Omental fat pad (tissue), 4 donors: ENCODE measurements at places on chromosomes 2 and 18. TPM values are rescaled to one million over a fixed set of nuclear protein-coding genes. Genes with fewer than 3 reads are reported as not detected.

Gene AFF3
- 2.5 TPM for total RNA-seq

Gene EFR3B
- 2.2 TPM for total RNA-seq

Gene VSNL1
- total RNA-seq: not detected

Gene SPR
- total RNA-seq: 49.0 TPM

Gene DTNA
- 22.7 TPM for total RNA-seq

Gene STARD6
- not detected for total RNA-seq

Gene DLX2
- total RNA-seq: not detected

Gene COLEC12
- 25.3 TPM for total RNA-seq

Gene HOXD12
- total RNA-seq: not detected

Gene IL1RL1
- total RNA-seq: 48.1 TPM

Gene NOL4
- total RNA-seq: not detected

Gene MRPL44
- total RNA-seq: 32.4 TPM

Gene CCL20
- total RNA-seq: not detected

Gene NAT8
- total RNA-seq: not detected

Gene OXER1
- not detected for total RNA-seq

Gene MOCOS
- total RNA-seq: 11.4 TPM

Gene ALPP
- total RNA-seq: not detected

- no peak for DNase-seq
Observed at GRCh38 chr2:142796161-142796560, 81.3 kb upstream of the KYNU start.

- DNase-seq: no peak
Observed at GRCh38 chr2:55914786-55915185, 8.8 kb downstream of the EFEMP1 start.

GRCh38 chr18:950882-951495 is 46.3 kb downstream of the ADCYAP1 start:
- no peak for DNase-seq

DNA sequence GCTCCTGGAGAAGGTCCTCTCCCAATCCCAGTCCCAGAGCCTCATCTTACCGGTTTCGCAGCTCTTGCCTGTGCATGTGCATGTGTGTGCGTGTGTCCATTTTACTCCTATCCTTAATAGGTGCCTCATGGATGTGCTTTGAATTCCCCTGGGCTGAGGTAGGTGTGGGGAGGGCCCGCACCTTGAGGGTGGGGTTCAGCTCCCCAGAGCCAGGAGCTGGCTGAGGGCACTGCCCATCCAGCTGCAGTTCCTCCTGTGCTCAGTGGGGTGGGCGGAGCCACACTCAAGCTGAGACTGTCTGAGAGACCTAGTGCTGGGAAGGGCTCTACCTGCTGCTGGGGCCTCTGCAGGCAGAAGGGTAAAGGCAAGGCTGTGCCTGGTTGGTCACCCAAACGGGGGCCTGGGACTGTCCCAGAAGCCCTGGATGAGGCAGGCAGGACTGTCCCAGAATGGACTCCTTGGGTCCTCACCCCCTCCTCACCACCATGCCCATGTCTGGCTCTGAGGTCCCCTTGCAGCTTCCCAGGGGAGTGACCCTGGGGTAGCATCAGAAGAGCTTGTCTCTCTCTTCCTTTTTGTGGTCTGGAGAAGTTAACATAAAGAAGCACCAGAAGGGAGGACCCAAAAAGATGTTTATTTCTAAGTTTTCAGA is 8.9 kb downstream of the GDF7 start:
- DNase-seq: no peak

- no peak for DNase-seq
Observed at GRCh38 chr2:236643480-236643879, 73.9 kb downstream of the ACKR3 start.

- DNase-seq: peak; percentile 98
Observed at GRCh38 chr2:217988014-217988839, 14.6 kb downstream of the TNS1 start.

- DNase-seq: no peak
Observed at GRCh38 chr2:85887566-85888019, 1.2 kb downstream of the ST3GAL5 start.

DNA sequence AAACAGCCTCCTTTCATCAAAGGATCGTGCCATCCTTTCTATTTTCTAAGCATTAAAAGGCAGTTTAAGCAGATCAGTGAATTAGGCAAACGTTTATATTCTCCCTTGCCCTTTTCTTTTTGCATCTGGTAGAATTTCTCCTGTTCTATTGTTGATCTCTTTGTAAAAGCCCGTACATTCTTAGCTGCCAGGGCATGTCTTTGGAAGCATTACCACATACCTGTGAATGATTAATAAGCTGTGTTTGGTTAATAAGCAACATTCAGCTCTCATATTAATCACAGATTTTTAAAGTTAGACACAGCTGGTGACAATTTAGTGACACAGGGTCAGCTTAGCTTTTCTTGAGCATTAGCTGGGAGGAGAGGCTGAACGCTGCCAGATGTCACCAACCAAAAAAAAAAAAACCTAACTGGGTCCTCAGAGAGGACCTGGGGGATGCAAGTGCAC is 33.8 kb upstream of the CYP1B1 start:
- DNase-seq: no peak

DNA sequence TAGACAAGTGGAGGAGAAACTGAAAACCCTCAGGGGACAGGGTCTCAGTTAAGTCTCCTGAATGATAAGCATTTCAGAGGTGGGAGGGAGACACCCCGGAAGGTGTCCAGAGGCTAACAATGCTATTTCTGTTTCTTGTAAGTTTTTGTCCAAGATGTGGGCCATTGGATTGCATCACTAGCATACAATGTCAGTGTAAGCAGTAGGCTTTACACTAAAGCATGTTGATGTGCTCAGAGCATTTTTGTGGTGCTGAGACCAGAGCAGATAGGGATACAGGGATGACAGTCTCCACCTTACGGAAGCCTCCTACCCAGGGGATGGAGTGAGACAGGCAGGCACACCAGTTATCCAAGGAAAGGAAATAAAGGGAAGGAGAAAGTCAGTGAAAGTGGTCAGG is 2.2 kb upstream of the IL1R1 start:
- no peak for DNase-seq

DNA sequence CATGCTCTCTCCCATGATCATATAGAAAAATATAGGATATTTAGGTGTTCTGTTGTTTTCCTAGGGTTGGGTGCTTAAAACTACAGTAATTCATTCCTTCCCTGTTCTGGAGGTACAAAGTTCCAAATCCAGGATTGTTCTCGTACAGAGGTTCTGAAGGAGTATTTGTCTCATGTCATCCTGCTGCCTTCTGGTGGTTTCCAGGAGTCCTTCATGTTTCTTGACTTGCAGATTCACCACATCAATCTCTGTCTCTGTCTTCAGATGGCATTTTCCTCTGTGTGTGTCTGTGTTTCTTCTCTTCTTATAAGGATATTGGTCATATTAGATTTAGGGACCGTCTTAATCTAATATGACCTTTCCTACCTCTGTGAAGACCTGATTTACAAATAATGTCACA is 397.9 kb downstream of the NYAP2 start:
- DNase-seq: no peak

- DNase-seq: no peak
Observed at GRCh38 chr2:190537765-190538164, 3.2 kb upstream of the NEMP2 start.

DNA sequence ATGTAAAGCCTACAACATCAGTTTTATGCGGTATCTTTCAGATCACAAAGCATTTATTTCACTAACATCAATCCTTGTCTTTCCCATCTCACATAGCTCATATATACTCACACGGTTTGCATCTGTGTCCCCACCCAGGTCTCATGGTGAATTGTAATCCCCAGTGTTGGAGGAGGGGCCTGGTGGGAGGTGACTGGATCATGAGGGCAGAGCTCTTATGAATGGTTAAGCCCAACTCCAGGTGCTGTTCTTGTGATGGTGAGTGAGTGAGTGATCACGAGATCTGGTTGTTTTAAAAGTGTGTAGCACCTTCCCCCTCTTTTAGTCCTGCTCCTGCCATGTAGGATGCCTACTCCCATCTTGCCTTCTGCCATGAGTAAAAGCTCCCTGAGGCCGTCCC is 42.0 kb downstream of the PARD6G start:
- no peak for DNase-seq

DNA sequence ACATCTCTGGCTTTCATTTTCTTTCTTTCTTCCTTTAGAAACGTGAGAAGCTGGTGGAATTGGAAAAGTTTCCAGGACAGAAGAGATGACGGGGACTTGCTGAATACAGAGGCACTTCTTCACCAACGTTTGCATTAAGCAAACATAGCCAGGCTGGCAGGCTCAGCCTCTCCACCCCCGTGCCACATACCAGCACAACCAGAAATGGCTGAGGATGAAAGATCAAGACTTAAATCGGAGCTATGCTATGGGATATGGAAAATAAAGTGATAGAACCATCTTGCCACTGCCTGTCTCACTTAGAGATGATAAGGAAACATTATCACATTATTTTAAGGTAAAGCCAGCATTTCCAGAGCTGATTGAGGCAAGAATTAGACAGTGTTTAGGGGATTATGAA is 483.3 kb downstream of the BCL11A start:
- no peak for DNase-seq

- DNase-seq: no peak
Observed at GRCh38 chr2:210752532-210752931, 196.1 kb downstream of the CPS1 start.

GRCh38 chr2:29273004-29273684 is 157.9 kb downstream of the CLIP4 start:
- no peak for DNase-seq

GRCh38 chr2:43152186-43152585 is 74.2 kb downstream of the ZFP36L2 start:
- DNase-seq: no peak

GRCh38 chr2:217393585-217394032 is 533.7 kb upstream of the TNP1 start:
- no peak for DNase-seq

GRCh38 chr2:217958884-217959225 is 43.9 kb downstream of the TNS1 start:
- no peak for DNase-seq

GRCh38 chr2:218032336-218033171 is 29.8 kb upstream of the TNS1 start:
- DNase-seq: no peak

- no peak for DNase-seq
Observed at GRCh38 chr18:71012789-71013188, 723.9 kb downstream of the SOCS6 start.

DNA sequence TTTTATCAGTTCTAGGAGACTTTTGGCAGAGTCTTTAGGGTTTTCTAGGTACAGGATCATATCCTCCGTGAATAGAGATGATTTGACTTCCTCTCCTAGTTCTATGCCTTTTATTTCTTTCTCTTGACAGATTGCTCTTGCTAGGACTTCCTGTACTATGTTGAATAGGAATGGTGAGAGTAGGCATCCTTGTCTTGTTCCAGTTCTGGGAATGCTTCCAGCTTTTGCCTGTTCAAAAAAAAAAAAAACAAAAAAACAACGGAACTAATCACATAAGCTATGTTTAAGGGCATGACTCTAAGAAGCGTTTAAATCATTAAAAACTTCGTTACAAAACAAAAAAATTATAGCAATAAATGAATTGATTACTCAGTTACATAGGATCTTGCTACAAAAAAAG is 145.7 kb downstream of the NUP35 start:
- no peak for DNase-seq

DNA sequence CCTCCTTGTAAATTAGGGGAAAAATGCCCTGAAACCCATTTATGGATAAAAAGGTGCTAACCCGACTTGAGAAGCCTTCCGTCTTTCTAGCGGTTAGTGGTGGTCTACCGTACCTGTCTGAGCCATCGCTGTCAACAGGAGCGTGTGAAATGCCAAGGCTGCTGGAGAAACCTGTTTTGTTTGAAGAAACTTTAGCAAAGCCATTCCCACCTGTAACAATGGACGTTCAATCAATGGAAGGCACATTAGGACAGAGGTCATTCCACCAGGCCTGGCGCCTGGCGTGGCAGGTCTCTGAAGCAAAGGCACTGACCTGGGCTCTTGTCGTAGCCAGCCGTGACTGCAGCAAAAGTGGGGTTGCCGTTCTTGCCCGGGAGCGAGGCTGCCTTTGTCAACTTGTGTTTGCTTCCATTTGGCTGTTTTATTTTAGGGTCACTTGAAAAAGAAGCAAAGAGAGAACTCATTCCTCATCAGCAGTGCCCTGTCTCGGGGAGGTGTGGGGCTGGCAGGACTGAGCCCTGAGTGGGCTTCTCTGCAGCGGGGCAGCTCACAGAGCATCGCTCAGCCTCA is 47.2 kb downstream of the ZAP70 start:
- no peak for DNase-seq

- no peak for DNase-seq
Observed at GRCh38 chr2:186044761-186045160, 306.2 kb downstream of the FSIP2 start.

GRCh38 chr2:192899466-192899865 is 704.7 kb upstream of the TMEFF2 start:
- DNase-seq: no peak

DNA sequence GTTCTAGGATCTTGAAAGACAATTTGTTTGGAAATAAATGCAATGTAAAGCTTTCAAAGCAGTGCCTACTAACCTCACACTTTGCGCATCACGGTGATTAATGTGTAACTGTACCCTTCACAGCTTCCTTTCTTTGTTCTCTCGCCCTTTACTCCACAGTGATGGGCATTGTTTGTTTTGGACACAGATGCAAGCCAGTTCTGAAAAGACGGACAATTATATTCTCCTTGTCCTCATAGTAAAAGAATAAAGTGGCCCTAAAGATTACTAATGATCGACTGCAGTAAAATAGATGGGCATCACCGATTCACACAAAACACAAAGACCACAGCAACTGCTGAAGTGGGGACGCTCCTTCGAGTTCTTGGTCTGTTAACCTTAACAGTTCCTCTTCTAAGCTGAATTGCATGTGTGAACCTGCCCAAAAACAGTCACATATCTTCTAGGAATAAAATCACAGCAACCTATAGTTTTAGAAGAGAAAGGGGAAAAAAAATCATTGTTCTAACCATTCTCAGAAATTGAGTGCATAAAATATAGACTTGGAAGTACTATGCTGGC is 7.7 kb downstream of the L3MBTL4 start:
- DNase-seq: no peak

- no peak for DNase-seq
Observed at GRCh38 chr18:58515175-58515775, 113.6 kb downstream of the ALPK2 start.

GRCh38 chr2:73255907-73256617 is 22.0 kb downstream of the CCT7 start:
- no peak for DNase-seq

DNA sequence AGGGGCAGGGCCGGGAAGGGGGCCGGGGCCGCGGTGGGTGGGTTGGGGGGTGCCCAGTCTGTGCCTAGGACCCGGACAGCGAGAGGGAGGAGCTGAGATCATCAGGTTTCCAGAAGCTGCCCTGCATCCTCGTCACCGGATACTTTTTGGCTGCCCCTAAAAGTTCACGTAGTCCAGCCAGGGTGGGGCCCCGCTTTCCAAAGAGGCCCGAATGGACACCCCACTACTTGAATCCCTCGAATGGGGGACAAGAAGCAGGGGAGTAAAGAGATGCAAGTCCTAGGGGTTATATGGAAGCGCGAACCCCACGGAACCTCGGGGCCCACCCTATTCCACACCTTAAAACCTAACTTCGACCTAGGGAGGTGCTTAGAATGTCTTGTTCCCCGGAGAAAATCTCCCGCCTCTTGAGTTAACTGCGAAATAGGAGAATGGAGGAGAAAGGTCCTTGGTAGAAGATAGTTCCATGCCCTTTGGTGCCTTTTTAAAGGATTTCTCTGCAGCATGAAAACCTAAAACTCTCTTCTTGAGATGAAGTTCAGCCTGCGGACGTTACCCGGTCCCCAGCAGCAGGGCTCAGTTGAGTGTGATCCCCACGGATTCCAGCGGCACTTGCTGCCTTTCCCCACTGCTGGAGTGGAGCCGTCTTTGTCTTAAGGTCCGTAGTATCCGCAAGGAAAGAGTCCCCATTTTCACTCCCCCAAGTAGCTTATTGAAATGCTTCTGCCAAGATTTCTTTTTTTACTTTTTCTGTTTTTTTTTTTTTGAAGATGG is 2.1 kb upstream of the RNF152 start:
- no peak for DNase-seq
